Mesenteric fat pad (tissue), 1 donor: ENCODE measurements at places on chromosomes 11 and 22. TPM values are rescaled to one million over a fixed set of nuclear protein-coding genes. Genes with fewer than 3 reads are reported as not detected.
A peak's percentile ranks its signal among the peaks of the same experiment; 100 is the strongest.

DNA sequence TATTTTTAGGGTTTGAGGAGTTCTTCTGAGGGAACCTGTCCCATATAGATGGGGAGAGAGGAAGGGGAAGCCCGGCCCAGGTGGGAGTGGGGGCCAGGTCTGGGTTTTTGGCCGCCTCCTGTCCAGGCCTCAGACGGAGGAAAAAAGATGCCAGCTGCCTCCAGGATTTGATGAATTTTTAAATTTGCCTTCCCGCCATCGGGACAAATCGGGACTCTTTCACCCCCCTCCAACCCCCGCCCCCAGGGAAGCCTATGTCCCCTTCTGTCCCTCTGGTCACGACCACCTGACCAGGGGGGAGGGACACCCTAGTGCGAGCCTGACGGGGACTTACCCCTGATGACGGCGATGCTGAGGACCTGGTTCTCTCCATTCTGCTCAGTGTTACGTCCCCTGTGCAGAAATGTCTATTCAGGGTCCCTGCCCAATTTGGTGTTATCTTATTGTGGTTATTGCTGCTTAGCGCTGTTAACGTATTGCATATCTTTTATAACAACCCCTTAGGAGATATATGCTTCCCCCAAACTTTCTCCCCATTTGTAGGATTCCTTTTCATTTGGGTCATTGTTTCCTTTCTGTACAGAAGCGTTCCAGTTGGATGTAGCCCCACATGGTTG, 115.9 kb upstream of the GRK3 start:
- peak; percentile 85 for DNase-seq

GRCh38 chr11:81874635-81875034, 859.0 kb downstream of the FAM181B start:
- no peak for DNase-seq

GRCh38 chr22:31344578-31345330, 1.4 kb downstream of the PATZ1 start:
- DNase-seq: no peak

DNA sequence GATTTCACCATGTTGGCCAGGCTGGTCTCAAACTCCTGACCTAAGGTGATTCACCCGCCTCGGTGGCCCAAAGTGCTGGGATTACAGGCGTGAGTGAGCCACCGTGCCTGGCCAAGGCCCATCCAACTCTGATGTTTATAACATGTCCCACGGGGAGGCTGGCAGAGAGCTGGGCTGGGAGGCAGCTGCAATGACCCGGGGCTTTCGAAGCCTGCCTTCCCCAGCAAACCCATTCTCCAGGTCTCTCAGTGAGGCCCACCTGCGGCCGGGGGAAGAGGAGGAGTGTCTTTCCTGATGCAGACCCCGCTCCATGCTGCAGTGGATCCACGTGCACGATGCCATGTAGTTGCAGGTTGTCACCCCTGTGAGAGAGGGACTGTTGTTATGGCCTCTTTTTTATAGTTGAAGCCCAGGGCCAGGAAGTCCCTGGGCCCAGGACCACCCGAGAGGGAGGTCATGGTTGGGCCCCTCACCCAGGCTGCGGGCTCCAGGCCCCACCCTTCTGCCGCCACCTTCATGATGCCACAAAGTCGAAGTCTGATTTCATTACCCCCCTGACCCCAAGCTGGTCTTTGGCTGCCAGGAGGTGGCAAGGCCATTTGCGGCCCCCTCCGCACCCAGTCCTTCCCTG, 38.3 kb downstream of the KCNJ4 start:
- DNase-seq: peak; percentile 86

GRCh38 chr11:61297341-61297740, 2.2 kb upstream of the VWCE start:
- DNase-seq: no peak

DNA sequence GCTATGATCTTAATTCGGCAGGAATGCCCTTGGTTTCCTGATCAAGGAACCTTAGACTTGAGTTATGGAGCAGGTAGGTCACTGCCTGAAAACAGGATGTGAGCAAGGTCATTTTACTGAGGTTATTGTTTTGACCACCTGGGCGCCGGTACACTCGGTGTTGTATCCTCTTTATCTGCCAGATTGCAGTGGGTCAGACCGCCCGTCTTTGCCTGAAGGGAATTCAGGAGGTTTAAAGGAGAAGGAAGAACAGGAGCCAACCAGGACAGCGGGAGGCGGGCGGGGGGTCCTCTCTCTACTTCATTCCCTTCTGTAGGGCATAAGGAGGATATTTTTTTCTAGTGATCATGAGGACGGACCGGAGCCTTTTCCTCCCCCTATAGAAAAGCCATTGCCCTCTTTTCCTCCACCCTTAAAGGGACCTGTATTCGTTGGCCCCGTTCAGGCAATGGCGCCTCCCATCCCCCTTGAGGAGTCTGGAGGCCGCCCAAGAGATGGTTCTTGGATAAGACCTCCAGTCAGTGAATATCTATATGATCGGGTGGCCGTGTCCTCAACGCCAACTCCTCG, 649 bp downstream of the MS4A15 start:
- peak; percentile 60 for DNase-seq

DNA sequence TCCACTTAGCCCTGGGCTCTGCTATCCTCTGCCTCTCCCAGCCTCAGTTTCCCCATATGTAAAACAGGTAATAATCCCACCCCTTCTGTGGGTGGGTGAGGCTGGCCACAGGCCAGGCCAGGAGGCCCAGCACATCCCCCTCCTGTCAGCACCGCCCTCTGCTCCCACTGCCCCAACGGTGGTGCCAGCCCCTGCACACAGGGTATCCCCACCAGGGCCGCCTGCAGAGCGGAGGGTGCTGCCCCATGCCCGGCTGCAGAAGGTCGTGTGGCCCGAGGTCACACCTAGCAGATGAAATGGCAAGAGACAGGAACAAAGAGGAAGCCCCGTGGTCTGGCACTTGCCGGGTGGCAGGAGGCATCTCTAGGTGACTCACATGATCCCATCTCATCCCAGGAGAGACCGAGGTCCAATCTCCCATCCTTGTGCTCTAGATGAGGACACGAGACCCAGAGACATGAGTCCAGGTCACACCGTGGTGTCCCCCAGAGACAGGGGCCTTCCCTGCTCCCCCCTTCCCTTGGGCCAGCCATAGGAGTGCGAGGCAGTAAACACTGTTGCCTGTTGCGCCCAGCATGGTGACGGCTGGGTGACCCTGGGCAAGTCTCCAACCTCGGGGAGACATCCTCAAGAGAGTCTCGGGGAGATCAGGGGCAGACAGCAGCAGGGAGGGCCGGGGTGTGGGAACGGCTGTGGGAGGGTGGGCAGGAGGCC, 27.2 kb upstream of the PPARA start:
- DNase-seq: no peak

GRCh38 chr22:25406510-25407210, 157.8 kb upstream of the GRK3 start:
- no peak for DNase-seq

DNA sequence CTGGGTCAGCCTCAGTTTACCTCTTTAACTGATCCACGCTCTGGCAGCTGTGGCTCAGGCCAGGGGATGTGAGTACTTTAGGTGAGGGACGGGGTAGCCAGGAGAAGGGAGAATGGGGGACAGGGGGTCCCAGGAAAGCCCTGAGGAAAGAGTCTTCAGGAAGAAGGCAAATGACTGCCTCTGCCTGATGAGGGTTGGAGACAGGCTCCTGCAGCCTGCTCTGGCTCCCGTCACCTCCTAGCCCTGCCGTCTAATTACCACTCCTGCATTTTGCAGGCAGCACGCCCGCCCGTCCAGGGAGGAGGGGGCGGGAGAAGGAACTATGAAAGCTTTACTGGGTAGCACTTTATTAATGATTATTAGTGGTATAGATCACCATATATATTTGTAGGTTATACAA, 116.6 kb downstream of the CEP164 start:
- no peak for DNase-seq

- DNase-seq: peak; percentile 65
Observed at GRCh38 chr22:49363526-49364230, 464.0 kb downstream of the BRD1 start.

GRCh38 chr11:34380696-34381095, 22.9 kb upstream of the ABTB2 start:
- DNase-seq: no peak

GRCh38 chr22:48832592-48832991, 995.1 kb downstream of the BRD1 start:
- no peak for DNase-seq

DNA sequence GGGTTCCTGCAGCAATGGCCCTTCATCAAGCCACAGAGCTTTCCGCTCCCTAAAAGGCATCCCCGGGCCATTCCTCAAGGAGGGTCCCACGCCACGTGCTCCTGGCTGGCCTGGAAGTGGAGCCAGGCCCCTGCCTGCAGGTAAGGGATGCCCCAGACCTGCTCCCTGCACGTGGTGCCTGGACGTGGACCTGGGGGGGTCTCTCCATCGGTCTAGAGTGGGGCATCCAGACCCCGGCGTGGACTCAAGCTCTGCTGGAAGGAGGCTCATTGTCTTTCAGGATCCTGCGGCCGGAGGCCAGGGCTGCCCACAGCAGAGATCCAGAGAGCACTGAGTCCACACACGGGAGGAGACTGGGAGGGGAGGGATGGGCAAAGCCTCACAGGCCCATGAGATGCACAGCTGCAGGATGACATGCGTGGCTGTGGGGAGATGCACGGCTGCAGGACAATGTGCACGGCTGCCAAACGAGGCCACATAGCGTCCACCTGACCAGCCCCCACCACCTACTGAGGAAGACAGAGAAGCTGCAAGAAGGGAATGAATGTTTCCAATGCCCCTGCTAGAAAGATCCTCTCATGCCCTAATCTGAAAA, 236.7 kb downstream of the BRD1 start:
- peak; percentile 67 for DNase-seq

- no peak for DNase-seq
Observed at GRCh38 chr11:20429216-20429615, 41.7 kb downstream of the PRMT3 start.

GRCh38 chr11:86117712-86118063, 48.8 kb upstream of the PICALM start:
- no peak for DNase-seq

- DNase-seq: peak; percentile 64
Observed at GRCh38 chr11:117882311-117882905, 6.0 kb upstream of the FXYD6 start.

DNA sequence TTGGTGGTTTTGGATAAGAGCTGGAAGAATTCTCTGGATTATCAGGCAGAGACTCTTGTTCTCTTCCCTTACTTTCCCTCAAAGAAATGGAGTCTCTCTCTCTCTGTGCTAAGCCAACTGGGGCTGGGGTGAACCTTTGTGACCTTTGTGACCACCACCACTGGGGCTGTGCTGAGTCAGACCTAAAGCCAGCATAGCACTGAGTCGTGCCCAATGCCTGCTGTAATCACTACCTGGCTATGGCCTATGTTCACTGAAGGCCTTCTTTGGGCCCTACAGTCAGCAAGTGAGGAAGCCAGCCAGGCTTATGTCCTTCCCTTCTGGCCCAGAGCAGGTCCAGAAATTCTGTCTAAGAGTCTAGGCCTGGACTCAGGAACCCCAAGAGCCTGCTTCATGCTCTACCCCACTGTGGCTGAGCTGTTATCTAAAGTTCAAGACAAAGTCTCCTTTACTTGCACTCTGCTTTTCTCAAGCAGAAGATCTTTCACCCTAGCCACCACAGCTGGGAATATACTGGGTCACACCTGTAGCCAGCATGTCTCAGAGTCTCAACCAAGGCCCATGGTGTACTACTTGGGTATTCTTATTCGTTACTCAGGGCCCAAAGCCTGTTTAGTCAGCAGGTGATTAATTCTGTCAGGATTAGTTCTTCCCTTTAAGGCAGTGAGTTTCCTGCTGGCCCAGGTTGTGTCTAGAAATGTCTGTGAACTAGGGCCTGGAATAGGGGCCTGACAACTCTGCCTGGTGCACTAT, 86.0 kb downstream of the EHF start:
- DNase-seq: no peak

DNA sequence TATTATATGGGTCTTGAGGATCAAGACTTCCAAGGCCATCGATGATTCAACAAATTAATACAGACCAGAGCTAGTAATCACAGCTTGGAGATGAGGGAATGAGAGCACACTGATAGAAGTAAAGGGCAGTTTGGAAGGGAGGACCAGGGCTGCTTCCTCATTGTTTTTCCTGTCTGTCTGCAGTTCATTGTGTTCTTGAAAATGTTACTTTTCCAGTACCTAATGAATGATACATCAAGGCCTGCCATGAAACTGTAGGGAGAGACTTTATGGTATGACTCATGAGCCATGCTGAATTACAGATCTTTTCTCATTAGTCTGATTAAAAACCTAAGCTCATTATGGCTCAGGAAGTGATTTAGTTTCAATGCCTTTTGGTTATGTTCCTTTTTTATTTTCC, 855.6 kb downstream of the KCNA4 start:
- no peak for DNase-seq

DNA sequence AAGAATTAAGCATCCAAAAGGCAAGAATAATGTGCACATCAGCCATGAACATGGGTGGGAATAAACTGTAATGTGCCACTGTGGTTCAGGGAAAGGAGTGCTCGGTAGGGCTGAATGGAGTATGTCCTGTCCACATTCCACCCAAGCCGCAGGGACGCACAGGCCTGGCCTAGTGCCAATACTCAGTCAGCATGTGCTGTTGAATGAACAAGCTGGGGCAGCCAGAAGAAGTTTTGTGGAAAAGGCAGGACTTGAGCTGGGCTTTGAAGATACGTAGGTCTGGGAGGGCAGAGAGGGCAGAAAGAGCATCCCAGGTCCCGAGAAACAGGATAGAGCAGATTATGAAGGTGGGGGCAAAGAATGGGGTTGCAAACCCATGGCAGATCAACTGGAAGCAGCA, 60.0 kb upstream of the PLET1 start:
- no peak for DNase-seq

GRCh38 chr11:69881467-69882269, 62.5 kb upstream of the FGF3 start:
- DNase-seq: no peak

- no peak for DNase-seq
Observed at GRCh38 chr11:123241294-123241693, 46.2 kb upstream of the CLMP start.

GRCh38 chr11:123443851-123444623, 14.0 kb downstream of the GRAMD1B start:
- no peak for DNase-seq

DNA sequence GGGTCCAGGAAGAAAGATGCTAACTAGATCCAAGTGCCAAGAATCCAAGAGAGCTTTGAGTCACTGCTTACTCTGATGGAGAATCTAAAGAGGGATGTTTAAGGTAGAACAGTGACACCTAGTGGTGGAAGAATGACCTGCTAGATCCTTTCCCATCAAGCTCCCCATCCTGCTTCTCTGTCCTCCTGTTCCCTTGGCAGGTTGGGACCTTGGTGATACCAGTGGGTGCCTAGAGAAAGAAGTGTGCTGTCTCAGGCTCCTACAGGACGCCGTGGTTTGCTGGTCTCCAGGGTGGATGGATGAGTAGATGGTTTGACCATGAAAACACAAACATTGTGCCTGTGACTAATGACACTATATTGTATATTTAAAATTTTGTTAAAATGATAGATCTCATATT, 383.7 kb downstream of the TMEM135 start:
- DNase-seq: no peak

DNA sequence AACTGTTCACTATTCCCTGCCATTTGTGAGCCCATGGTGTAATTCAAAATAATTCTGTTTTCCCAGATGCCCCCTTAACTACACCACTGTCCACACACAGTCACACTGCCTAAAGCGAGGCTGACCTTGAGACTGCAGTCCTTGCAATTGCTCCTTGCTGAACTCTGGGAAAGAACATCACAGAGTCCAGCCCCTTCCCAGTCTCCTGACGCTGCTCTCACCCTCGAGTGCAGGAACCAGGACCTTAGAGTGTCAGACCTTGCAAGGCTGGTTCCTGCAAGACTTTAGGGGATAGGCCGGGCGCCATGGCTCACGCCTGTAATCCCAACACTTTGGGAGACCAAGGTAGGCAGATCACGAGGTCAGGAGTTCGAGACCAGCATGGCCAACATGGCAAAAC, 33.6 kb downstream of the AHNAK start:
- DNase-seq: no peak

The CCDC188 gene
- total RNA-seq: 1.00 TPM

The BIK gene
- total RNA-seq: not detected

The OR2AT4 gene
- not detected for total RNA-seq

The CCDC87 gene
- total RNA-seq: not detected
